Urothelium cell line (cell line): ENCODE measurements at places on chromosomes 1 and 21.
A peak's percentile ranks its signal among the peaks of the same experiment; 100 is the strongest.

GRCh38 chr1:222865718-222866117 lies 50.9 kb downstream of the DISP1 start:
- no peak for DNase-seq

DNA sequence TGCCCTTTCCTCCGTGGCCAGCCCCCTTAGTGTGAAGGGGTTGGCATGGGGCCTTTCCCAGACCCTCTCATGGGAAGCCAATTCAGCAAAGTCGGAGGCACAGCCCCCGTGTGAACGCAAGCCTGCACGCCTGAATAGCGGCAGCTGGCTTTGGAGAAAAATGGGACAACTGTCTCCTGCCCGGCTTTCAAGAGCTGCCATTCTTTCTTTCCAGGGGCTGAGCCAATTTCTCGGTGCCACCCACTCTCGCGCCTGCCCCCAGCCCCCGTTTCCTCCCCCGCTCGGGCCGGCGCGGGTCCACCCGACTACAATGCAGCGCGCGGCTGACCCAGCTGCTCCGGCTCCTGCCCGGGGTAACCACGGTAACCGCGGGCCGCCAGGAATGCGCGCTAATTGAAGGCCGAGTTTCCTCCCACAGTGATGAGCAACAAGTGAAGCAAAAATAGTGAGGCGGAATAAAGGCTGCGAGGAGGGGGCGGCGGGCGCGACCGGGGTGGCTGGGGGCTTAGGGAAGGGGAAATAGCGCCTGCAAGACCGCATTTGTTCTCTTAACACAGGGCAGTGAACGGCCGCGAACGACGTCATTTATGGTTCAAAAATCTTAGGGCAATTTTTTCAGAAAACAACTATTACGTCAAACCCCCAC lies 27.8 kb downstream of the ILDR2 start:
- DNase-seq, result peak; percentile 89

DNA sequence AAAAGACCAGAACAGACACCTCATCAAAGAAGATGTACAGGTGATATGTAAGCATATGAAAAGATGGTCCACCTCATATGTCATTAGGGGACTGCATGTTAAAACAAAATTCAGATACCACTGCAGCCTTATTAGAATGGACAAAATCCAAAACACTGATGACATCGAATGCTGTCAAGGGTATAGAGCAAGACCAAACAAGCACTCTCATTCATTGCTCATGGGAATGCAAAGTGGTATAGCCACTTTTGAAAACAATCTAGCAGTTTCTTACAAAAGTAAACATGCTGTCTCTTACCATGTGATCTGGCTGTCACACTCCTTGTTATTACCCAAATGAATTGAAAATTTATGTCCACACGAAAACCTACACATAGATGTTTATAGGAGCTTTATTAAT lies 426.6 kb upstream of the ESRRG start:
- no peak for DNase-seq

GRCh38 chr1:94120570-94120901 lies 412 bp downstream of the ABCA4 start:
- no peak for DNase-seq

DNA sequence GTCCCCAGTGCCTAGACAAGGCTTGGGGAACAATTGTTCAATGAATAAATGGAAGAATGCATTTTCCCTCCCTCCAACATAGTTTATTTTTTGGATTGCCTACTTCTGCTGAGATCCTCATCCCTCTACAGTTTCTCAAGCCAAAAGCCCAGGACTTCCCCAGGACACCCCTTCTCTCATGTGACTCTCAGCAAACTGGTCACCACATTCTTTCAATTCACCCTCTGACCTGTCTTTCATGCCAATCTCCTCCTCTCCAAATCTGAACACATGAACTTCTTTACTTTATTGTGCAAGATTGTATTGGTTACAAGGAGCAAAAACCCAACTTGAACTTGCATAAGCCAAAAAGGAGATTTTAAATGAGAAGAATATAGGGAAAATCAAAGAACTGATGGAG lies 103.2 kb upstream of the JUN start:
- no peak for DNase-seq
